ENCODE measurements at places on chromosomes 5 and 9.

DNA sequence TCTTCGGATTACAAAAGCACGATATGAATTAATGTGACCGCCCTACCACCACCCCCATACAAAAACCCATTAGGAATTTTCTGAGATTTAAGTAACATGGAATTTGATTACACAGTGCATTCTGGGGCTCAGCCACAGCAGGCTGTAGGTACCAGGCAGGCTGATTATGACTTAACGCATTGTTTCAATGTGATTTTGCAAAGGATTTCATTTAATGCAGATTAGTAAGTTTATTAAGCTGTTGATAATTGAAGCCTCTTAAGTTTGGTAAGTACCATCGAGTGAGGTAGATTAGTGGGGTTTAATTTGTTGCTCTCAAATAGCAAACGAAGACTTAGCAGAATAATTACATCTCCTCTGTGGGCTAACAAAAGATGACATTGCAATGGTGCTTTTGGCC lies 240.1 kb downstream of the TRPM3 start:
- DNase-seq, result no peak

- DNase-seq, result no peak
These were observed 1509.7 kb downstream of the MAT2B start for GRCh38 chr5:165015126-165015525.

- DNase-seq, result no peak
These were observed 110.5 kb downstream of the RASGRF2 start for GRCh38 chr5:81070571-81071255.

- no peak for DNase-seq
These were observed 849 bp upstream of the IFT74 start for GRCh38 chr9:26955222-26955903.

GRCh38 chr9:127279717-127280285 lies 15.2 kb downstream of the GARNL3 start:
- DNase-seq, result no peak

- no peak for DNase-seq
These were observed 43.8 kb downstream of the WHRN start for GRCh38 chr9:114461468-114461867.

DNA sequence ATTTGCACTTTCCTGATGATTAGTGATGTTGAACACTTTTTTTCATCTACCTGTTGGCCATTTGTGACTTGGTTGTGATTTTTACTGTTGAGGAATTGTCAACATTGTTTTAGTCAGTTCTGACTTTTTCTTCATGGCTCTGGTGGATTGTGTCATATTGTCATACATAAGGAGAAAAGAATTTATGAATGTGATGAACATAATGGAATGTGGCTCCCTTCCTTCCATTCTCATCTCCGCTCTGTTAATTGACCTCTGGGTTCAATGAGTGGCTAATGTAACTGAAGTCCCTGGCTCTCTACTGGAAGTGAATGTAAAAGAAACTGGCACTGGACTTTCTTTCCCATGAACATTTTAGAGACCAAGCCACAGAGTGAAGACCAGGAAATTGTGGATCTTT lies 49.2 kb downstream of the KIAA1958 start:
- DNase-seq, result no peak

DNA sequence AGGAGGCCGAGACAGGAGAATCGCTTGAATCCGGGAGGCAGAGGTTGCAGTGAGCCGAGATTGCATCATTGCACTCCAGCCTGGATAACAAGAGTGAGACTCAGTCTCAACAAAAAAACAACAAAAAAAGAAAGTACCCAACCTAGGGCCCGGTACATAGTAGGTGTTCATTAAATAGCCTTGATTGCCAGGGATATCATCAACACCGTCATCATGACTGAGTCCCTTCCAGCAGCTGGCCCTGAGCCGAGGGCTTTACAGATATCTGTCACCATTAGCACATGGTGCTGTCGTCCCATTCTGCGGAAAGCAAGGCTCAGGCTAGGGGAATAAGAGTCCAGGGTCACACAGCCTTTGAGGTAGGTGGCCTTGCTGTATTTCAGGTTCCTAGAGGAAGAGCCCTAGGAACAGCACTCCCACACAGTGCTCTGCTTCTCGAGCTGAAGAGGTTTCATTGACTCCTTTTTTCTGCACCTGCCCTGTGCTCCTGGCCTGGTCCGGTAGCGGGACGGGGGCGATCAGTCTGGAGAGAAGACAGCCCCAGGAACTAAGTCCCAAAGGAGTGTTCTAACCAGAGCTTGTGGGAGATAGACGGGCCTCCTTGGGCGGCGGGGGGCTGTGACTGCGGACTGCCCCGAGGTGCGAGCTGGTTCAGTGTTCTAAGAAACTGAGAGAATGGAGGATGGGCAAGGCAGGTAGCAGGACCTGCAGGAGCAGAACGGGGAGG lies 48.2 kb downstream of the CXXC5 start:
- DNase-seq, result peak; percentile 39

GRCh38 chr5:168266016-168266415 lies 25.4 kb upstream of the WWC1 start:
- peak; percentile 61 for DNase-seq

DNA sequence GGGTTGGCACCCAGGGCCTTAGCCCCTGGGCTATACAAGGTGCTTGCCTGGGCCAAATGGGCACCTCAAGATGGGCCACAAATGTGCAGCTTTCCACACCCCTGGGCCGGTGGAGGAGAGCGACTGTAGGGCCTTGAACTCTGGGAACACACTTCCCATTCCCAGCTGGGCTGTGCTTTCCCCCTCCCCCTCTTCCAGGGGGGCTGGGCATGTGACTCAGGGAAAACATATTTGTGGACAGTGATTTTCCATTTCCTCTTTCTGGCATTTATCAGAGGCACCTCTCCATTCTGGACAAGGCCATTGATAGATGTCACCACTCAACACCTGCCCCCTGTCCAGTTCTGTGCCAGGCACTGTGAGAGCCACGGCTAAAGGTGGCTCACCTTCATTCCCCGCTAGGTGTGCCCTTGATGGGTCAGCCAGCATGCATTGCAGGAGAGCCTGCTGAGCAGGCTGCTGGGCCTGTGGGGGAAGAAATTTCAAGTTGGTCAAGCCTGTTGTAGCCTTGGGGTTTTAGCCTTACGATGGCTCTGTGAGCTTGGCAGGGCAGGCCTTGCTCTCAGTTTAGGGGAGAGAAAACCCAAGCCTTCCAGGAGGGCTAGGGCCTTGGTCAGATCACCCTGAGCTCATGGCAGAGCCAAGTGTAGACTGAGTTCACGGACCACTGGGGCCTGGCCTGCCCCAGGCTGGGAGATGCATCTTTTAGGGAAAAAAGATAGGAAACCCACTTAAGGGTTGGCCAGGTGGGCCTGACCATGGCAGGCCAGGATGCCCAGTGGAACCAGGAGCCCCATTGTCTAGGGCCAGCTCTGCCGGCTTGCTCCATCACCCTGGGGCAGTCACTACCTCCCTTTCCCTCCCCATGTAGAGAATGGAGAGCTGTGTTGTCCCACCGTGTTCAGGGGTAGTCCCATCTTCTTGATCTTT lies 113.9 kb downstream of the DAB2IP start:
- DNase-seq, result peak; percentile 84

GRCh38 chr5:138391859-138392386 lies 39.4 kb downstream of the KDM3B start:
- peak; percentile 73 for DNase-seq

DNA sequence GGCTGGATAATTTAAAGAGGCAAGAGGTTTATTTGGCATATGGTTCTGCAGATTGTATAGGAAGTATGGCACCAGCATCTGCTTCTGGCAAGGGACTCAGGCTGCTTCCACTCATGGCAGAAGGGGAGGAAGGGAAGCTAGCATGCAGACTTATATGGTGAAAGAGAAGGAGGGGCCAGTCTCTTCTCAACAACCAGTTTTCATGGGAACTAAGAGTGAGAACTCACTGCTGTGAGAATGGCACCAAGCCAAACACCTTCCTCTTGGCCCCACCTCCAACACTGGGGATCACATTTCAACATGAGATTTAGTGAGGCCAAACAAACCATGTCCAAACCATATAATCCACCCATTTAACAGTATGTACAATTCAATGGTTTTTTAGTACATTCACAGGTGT lies 113.3 kb upstream of the SHB start:
- no peak for DNase-seq

DNA sequence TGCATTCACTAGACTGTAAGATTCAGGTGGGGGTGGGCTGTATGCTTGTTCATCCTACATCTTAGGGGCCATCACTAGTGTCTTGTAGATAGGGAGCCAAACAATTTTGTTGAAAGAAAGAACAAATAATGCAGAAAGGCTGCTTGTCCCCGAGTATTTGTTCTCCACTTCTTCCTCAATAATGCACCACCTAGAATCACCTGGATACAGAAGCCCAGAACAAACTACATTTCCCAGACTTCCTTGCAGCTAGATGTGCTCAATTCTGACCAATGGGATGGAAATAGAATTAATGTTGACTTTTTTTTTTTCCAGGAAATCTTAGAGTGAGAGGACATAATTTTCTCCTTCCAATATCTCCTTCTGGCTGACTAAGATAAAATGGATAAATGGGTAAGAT lies 38.9 kb upstream of the TNFSF8 start:
- no peak for DNase-seq

- DNase-seq, result no peak
These were observed 12.8 kb downstream of the ABO start for GRCh38 chr9:133262226-133262625.

GRCh38 chr5:38831117-38831516 lies 14.7 kb upstream of the OSMR start:
- no peak for DNase-seq

- DNase-seq, result no peak
These were observed 7.1 kb upstream of the IFNA6 start for GRCh38 chr9:21357479-21358460.

- DNase-seq, result no peak
These were observed 37.6 kb upstream of the SMAD5 start for GRCh38 chr5:136094913-136095641.

DNA sequence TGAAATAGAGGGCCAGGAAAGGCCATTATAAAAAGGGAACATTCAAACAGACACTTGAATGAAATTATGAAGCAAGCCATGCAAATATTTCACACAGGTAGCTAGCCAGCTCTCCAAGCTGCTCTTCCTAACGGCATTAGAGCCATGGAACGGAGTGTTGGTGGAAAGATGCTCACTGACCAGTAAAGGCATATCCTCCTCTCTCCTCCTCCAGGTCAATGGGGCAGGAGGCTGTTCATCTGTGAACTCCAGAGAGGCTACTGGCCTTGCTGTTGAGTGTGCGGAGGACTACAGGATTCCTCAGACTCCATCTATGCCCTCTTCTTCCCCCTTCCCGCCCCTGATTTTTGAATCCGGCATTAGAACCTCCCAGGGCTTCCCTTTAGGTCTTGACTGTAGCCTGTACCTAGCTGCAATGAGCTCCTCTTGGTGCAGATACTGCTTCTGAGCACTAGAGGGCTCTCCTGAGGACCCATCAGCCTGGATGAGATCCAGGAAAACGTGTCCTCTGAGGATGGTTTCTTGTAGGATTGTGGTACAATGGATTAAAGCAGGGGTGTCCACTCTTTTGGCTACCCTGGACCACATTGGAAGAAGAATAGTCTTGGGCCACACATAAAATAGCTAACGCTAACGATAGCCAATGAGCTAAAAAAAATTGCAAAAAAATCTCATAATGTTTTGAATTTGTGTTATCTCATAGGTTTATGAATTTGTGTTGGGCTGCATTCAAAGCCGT lies 162.2 kb downstream of the SREK1 start:
- DNase-seq, result no peak

GRCh38 chr5:56094579-56095361 lies 100.0 kb upstream of the IL6ST start:
- no peak for DNase-seq

DNA sequence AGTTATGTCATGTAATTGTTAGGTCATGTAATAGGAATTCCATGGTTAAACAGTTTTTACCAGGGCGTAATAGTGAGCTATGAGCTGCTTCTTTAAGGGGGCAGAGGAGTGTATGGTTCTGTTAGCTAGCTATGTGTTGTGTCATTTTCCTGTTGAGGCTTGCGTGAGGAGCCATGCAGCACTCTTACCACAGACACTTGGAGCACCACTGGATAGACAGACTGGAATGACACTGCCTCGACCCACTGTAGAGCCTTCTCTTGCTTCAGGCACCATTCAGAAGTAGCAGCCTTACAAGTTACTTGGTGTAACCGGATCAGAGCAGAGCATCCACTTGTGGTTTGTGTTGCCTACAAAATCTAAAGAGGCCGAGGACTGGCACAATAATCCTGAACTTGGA lies 28.3 kb upstream of the STOM start:
- no peak for DNase-seq

DNA sequence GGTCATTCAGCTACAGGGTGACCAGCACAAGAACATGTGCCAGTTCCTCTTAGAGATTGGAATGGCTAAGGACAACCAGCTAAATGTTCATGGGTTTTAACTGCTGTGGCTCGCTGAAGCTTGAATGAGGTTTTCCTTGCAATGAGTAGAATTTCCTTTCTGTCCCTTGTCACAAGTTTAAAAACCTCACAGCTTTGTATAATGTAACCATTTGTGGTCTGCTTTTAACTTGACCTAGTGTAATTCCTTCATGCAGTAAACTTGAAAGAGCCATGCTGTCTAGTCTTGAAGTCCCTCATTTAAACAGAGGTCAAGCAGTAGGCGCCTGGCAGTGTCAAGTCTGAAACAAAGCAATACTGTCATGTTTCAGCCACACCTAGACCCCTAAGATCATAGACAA lies 181.3 kb upstream of the DMRT1 start:
- no peak for DNase-seq

GRCh38 chr9:137759117-137759516 lies 118.5 kb upstream of the CACNA1B start:
- DNase-seq, result no peak

- DNase-seq, result peak; percentile 79
These were observed 1.3 kb downstream of the MAN2A1 start for GRCh38 chr5:109690975-109691574.

- no peak for DNase-seq
These were observed 47.2 kb downstream of the PCSK5 start for GRCh38 chr9:75937521-75938258.

DNA sequence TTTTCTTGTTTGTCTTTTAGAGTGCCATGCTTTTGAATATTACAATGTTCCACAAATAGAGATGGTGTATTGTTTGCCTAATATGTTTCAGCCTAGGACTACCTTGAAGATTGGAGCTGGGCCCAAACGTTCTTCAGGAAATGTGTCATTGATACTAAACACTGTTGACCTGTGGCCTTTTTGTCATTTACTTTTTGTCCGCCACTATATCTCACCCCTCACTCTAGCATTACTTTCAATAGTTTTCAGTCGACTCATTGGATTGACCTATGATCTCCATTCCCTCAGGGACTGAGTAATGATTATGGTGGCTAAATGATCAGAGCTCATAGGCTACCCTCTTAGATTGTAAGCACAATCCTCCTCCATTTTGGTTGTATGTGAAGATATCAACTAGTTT lies 115.8 kb downstream of the NUDT12 start:
- DNase-seq, result no peak

Measured in left ventricle myocardium superior (tissue), 1 donor.